Activated T-cell treated with anti-CD3 and anti-CD28 coated beads for 4 hours (primary cell): ENCODE measurements at places on chromosomes 7 and 10.

DNA sequence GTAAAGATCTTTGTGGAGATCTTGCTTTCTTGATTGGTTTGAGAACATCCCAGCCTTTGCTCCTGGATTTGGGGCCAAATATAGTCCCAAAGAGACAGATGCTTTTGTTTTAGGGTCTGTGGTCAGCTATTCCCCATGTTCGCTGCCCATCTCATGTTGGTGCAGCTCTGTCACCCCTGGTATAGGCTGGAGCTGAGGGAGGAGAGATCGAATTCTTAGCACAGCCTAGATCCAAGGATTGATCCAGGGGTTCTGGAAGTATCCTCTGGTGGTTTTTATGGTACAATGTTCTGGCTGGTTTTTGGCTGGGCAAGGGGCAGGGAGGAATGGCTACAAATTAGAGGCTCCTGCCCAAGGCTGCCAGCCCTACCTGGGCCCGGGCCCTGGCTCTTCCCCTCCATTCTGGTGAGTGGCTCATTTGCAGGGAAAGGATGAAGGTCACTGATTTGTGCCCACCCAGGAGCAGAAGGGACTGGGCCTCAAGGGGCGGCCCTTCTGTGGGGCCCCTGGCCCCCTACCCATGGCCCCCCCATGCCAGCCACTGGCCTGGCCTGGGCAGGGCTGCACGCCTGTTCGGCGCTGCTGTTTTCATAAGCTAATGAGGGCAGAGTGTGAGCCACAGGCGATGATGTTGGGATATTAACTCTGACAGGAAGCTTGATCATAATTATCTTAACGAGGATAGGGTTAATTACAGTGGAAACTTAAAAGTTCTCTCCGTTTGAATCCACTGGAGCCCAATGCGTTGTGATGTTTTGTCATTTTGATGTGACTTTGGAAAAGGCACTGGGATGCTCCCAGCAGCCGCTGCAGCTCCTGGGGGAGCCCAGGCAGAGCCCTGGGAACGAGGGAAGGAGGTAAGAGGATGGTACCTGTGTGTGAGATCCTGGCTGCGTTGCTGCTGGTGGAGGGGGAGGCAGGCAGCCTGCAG lies 600.6 kb downstream of the LRMDA start:
- DNase-seq, result no peak

DNA sequence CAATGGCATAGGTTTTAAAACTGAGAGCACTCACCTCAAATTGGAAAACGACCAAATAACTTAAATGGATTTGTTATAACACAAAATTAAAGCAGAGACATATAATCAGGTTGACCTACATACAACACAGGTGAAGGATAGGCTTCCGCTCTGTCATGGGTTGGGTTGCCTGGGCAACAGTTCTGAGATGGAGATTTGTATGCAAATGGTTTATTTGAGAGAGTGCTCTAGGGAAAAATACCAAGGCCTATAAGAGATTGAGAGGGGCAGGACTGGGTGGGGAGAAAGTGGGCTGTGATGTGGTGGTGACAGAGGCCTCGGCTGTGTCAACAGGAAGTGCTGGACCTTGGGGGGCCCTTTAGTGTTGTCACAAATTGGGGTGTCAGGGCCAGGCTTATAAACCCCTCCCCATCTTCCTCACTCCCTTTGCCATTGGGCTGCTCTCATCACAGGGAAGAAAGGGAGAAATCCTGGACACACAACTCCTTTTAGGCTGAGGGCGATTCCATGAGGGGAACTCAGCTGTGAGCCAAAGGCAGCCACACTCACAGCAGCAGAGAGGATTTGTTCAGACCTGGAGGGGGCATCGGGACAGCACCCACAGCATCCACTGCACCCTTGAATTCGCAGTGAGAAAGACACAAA lies 105.4 kb upstream of the LYZL1 start:
- no peak for DNase-seq

DNA sequence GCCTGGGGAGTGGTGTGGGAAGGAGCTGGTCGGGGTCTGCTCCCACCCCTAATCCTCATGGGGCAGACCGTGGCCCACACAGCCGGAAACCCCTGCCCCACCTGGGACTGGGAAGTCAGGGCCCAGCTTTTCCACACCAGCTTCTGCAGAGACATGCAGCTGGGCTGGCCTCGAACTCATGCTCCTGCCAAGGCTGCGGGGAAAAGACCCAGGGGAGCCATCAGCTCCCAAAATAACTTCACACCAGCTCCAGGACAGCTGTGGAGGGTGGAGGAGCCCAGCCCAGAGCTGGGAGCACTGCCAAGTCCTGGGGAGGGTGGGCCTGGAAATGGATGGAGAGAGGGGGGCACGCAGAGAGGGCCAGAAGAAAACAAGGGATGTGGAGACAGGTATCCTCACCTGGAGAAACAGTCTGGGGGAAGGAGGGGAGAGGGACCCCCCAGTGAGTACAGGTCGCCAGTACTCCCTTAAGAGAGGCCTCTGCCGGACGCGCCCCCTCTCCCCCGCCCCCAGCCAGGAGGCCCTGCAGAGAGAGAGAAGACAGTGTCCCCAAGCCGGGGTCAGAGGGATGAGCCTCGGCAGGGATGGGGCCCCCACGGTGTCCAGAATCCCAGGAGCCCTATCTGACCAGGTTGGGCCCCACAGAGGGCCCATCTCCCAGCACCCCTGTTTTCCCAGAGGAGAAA lies 11.5 kb upstream of the GRIFIN start:
- no peak for DNase-seq

- DNase-seq, result no peak
Observed at GRCh38 chr7:32025381-32026082, 44.7 kb downstream of the PDE1C start.

GRCh38 chr7:106064771-106065574 lies 47.1 kb downstream of the SYPL1 start:
- DNase-seq, result no peak

DNA sequence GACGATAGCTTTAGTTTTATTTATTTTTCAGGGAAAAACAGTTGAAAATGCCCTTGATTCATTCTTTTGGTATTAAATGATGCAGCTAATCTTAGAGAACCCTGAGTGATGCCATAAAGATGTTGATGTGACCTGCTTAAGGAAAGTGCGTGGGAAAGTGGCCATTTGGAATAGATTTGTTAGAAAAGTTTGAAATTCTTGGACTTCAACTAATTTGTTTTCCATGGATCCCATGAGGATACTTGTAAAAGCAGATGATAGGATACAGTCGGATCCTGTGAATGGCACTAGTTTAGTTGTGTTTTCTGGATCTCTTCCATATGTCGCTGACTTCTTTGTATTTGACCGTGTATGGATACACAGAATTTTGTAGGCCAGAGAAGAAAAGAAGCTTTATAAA lies 69.0 kb downstream of the SEPTIN7 start:
- DNase-seq, result no peak

DNA sequence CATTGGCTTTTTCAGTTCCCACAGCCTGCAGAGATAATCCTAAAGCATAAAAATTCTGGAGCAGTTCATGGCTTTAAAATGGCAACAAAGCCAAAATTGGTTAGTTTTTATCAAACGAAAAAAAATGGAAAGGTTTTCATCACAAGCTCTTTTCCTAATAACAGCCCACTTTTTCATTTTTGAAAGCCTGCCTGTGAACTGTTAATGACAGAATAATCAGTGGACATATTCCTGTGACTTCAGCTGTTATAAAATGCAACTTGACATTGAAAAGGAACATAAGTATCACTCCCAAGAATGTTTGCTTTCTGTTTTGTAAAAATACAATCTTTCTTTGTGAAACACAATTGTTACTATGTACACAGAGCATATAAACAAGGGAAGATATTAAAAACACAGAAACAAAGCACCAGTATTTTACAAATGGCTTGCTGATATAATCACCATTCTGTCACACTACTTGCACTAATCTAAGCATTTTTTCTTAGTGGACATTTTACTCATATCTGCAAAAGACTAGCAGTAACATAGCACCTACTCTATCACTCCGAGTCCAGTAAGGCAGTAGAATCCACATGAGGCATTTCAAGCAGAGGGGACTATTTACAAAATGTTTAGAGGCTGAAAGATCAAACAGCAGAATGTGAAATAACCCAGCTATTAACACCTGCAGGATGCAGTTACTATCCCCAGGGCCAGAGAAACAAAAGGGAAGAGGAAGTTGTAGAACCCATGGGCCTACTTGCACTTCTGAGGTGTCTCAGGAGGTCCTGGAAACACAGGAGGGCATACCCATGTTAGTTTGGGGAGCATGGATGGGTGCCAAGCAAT lies 26.4 kb downstream of the MACC1 start:
- DNase-seq, result no peak

DNA sequence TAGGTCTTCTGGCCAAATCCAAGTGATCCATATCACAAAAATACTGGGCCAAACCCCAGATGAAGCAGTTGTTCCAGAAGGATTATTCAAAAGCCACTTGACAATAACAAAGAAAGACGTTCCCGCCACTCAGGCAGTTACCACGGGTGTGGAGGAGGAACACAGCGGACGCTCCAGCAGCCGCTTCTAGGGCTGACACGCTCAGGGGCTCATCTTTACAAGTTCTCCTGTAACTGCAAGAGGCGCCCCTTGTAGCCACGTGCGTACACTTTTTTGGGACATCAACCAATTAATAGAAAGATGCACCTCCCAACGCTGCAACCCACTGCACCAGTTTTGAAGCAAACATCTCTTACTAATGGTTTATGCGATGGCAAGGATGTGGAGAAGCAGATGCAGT lies 159.4 kb downstream of the GRID1 start:
- no peak for DNase-seq

DNA sequence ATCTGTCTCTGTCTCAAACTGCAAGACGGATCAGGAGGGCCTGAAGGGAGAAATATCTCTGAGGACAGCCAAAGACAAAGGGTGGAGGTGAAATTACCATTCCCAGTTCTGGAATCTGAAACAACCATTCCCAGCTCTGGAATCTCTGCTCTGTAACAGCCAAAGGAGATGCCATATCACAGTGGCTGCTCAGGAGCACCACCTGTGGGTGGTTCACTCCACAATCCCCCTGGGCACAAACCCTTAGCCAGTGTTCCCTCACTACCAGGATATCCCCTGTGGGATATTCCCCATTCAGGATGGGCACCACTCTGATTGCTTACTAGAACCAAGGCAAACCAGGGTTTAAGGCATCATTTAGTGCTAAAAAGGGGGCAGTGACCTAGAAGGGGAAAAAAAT lies 199.0 kb downstream of the HTR7 start:
- DNase-seq, result no peak

DNA sequence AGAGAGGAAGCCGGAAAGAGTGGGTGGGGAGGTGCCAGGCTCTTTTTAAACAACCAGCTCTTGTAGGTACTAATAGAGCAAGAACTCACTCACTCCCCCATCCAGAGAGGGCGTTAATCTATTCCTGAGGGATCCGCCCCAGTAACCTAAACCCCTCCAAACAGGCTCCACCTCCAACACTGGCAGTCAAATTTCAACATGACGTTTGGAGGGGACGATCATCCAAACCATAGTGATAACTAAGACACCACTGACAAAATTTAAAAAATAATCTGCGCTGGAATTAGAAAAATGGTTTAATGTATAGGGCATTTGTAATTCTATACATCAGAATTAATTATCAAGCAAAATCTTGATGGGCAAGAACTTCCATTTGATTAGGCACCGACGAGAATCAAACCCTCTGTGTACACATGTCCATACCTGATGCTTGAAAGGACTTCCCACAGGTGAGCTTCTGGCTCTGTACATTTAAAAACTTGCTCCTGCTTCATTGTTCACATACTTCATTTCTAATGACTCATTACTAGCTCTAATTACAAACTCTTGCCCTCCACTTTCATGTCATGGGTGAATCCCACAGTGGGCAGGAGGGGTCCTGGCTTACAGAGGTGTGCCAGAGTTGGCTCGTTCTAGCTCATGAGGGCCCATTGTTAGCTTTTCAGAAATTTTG lies 20.6 kb upstream of the KDM7A start:
- no peak for DNase-seq

- no peak for DNase-seq
Observed at GRCh38 chr10:110868981-110869380, 2.7 kb upstream of the PDCD4 start.

DNA sequence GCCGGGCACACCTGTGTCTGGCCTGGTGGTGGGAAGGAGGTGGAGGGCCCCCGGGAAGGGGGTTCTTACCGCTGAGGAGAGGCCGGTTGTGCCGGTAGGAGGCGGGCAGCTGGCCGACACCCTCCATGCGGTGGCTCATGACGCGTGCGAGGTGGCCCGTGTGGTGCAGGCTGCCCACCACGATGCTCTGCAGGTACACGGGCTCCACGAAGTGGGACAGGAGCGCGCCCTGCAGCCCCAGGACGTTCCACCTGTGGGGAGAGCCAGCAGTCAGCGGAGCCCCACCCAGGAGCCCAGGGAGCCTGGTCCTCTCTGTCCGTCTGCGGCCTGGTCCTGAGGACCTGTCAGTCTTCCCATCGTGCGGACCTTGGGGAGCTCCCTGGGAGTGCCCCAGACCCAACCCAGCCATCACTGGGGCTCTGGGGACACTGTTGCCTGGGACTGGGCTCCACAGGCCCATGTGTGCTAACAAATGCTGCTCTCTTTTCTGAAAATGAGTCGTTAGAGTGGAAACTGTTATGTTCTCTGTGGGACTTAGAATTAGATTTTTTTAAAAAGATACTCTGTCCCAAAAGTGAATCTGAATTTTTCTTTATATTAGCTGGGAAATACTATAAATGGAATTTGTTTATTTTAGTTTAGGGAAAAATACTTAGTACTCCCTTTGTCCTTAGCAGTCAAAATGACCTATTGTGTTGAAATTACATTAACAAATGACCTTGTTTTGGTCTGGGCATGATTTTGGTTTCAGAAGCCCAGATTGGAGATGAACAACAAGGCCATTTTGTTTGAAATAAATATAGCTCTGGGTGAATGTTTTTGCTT lies 143.9 kb downstream of the WDR37 start:
- DNase-seq, result no peak

- no peak for DNase-seq
Observed at GRCh38 chr7:81790120-81790500, 20.3 kb upstream of the HGF start.

- DNase-seq, result no peak
Observed at GRCh38 chr7:80334196-80334595, 177.7 kb downstream of the GNAT3 start.

DNA sequence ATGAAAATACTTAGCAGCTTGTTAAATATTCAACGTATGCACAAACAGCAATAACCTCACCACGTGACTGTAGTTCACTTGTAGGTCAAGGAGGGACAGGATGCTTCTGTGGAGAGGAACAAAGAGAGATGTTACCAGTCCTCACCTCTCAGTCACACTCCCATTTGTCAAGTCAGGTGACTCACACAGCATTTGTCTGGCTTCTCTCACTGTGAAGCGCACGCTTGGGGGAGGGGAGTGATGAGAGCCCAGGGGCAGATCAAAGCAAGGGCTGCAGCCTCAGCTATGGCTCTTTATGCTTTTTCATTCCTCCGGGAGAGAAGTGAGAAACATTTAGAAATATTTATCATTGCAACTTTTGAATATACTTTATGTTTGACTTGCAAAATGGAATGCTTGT lies 2.9 kb upstream of the RBM20 start:
- DNase-seq, result no peak

DNA sequence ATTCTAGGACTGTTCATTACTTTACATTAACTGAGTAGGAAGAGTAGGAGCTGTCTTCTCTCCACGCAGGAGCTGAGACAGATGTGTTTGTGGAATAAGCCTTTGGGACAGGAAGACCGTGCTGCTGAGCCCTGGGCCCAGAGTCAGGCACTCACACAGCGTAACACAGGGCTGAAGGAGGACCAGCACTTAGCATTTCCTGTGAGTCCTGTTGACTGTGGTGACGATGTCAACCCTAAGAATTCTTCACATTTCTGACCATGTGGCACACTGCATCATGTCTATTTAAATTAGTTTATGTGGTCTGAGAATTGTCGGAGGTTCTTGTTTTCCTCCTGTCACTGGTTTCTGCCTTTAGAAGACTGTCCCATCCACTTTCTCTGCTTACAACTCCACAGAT lies 117.2 kb downstream of the PIP4K2A start:
- no peak for DNase-seq
